ENCODE measurements at places on chromosomes 13 and 19. TPM values are rescaled to one million over a fixed set of nuclear protein-coding genes. Genes with fewer than 3 reads are reported as not detected.

DNA sequence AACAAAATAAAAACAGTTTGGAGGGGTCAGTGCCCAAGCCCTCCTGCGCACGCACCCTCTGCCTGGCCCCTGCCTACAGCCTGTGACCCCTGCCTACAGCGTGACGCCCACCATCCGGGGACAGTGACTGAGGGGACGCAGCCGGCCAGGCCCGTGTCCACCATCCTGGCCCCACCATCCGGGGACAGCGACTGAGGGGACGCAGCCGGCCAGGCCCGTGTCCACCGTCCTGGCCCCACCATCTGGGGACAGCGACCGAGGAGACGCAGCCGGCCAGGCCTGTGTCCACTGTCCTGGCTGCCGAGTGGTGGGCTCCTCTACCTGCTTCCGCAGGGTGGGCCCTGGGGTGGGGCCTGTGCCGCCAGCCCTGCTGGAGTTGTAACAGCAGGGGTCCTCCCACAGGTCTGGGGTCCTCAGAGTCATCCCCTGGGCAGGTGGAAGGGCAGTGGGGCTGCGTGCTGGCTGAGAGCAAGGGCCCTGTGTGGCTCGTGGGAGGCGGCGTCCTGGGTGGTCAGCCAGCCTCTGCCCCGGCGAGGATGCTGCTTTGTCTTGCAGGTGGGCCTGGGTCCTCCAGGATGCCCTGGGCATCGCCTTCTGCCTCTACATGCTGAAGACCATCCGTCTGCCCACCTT, 14.3 kb downstream of the SPPL2B start:
- no peak for DNase-seq

- DNase-seq = peak; percentile 35
These were observed 54.9 kb downstream of the AP1M1 start for GRCh38 chr19:16252459-16253205.

GRCh38 chr13:75357576-75358289, 124.2 kb downstream of the TBC1D4 start:
- DNase-seq = no peak

DNA sequence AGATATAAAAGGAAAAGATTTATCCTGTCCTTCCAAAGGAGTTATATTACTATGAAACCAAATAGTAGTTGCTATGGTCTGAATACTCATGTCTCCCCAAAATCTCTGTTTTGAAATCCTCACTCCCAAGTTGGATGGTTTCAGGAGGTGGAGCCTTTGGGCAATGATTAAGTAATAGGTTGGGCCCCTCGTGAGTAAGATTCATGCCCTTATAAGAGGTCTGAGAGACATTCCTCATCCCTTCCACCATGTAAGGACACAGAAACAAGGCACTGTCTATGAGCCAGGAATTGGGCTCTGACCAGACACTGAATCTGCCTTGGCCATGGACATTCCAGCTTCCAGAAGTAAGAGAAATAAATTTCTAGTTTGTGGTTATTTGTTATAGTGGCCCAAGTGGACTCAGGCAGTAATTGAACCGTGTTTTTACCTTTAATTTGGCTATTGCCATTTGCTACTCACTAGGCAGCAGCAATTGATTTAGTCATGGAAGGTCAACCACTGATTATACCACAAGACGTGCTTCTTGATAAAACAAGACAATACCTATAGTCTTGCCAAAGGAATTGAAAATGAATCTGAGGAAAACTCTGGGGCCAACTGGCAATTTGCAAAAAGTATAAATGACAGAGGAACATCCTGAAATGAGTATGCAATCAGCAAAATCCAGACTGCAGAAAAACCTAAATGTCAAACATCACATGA, 717.4 kb upstream of the SPRY2 start:
- no peak for DNase-seq

EBI3 gene
- total RNA-seq = 0.56 TPM

SPRYD7 gene
- 8.0 TPM for total RNA-seq

KIR2DL1 gene
- not detected for total RNA-seq

ZSCAN5B gene
- total RNA-seq = not detected

- peak; percentile 74 for DNase-seq
These were observed 72.8 kb upstream of the SPATA13 start for GRCh38 chr13:24087605-24088225.

GRCh38 chr19:46383846-46384245, 29.5 kb downstream of the CCDC8 start:
- no peak for DNase-seq

DNA sequence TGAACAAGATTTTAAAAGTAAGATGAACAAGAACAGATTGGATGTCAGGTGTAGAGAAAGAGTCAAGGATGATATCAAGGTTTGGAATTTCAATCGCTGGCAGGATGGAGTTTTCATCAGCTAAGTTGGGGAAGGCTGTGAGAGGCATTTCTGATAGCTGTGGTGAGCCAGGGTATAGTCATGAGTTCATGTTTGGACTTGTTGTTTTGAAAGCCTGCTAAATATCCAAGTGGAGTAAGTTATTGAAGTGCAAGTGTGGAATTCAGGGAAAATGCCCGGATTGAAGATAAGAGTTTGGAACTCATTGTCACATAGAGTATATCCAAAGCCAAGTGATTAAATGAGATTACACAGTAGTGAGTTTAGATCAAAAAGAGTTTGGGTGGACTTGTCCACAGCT, 11.0 kb upstream of the EPSTI1 start:
- DNase-seq = no peak

- peak; percentile 4 for DNase-seq
These were observed 146.4 kb upstream of the VSTM2B start for GRCh38 chr19:29379257-29380021.

SIGLECL1 gene
- not detected for total RNA-seq

- peak; percentile 83 for DNase-seq
These were observed at the start of gene CTXN1 for GRCh38 chr19:7926021-7926726. Gene CTXN1, minus strand, starts transcription at chr19:7926135. Its CDS starts 597 bp downstream, at chr19:7925538.

MAP4K1 gene
- 4.9 TPM for total RNA-seq

KISS1R gene
- 0.21 TPM for total RNA-seq

JAK3 gene
- total RNA-seq = 4.0 TPM

GRCh38 chr13:41470196-41470595, 12.8 kb downstream of the RGCC start:
- DNase-seq = no peak

LILRB4 gene
- 1.4 TPM for total RNA-seq

DNA sequence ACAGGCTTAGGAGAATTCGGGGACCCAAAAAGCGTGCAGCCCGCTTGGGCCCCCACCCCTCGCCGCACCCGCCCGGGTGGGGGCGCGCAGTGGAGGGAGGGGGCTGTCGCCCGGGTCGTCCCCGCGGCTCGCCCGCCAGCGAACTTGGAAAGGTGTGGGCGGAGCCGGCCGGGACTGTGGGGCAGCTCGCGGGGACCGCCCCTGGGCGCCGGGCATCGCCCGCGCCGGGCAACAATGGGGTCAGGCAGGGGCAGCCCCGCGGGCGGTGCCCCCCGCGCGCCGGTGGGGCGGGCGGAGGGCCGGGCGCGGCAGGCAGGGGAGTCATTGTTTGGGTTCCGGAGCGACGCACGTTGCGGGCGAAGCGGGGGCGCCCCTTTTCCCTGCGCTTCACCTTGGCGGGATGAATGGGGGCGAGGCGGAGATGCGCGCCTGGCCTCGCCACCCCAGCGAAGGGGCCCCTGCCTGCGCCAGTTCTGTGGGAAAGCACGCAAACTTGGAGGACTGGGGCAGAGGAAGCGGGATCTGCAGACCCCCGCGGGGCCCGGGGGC, 647 bp upstream of the KLF12 start:
- peak; percentile 70 for DNase-seq

DNA sequence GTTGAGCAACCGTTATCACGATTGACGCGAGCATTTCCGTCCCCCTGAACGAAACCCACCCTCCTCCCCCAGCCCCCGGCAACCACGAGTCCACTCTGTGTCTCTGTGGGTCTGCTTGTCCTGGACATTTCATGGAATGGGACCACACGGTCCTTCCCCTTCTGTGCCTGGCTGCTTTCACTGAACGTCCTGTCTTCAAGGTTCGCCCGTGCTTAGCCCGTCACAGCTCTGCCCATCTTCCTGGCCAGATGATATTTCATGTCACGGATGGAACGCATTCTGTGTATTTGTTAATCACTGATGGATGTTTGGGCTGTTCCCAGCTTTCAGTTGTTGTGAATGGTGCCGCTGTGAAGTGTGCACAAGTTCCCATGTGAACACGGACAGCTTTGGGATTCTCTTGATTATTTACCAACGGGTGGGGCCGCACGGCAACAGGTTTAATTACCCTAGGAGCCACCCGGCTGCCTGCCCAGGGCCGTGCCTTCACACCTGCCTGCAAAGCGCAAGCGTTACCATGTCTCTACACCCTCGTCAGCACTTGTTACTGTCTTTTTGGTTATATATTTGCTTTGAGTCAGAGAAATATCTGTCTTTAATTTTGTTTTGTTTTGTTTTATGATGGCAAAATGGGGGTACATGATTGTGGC, 42.5 kb downstream of the RASA3 start:
- no peak for DNase-seq

- DNase-seq = peak; percentile 53
These were observed 224.4 kb downstream of the LACC1 start for GRCh38 chr13:44104197-44104490.

- no peak for DNase-seq
These were observed 32.6 kb downstream of the UBL3 start for GRCh38 chr13:29817604-29818378.
